ENCODE measurements at places on chromosomes 2 and 18.

DNA sequence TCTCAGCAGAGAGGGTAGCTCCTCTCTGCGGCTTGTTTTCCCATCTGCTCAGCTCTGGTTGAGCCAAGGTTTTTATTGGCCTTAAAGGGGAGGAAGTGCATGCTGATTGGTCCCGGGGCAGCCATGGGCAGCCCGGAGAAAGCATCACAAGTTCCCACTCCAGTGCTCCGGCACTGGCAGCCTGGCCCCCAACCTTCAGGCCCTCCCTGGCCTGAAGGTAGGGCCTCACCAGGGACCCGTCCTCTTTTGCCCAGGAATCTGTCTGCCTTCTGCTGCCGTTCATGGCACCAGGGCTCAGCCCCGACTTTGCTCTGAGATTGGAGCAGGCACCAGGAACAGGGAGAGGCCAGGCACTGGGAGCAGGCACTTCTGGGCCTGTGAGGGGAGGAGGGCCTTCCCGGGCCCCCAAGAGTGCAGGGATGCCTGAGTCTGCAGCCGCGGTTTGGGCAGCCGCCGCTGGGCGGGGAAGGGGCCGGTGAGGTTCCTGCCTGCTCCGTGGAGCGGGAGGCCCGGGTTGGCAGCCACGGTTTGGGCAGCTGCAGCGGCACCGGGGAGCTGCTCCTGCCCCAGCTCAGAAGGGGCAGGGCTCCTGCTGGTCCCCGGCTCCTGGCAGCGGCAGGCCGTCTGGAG lies 17.5 kb upstream of the ILKAP start:
- no peak for DNase-seq

DNA sequence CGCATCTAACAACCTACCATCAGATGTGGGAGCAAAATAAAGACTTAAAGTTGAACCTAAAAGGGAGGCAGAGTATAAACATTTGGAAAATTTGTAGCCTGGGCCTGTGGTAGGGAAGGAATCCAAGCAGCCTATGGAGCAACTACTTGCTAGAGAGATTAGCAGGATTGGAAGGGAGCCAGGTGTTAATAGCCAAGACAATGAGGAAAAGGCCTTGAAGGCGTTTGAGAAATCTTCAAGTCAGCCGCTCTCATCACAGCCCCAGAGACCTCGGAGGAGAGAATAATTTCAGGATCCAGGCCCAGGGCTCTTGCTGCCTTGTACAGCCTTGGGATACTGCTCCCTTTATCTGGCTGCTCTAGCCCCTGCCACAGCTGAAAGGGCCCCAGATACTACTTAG lies 219.7 kb downstream of the THSD7B start:
- no peak for DNase-seq

DNA sequence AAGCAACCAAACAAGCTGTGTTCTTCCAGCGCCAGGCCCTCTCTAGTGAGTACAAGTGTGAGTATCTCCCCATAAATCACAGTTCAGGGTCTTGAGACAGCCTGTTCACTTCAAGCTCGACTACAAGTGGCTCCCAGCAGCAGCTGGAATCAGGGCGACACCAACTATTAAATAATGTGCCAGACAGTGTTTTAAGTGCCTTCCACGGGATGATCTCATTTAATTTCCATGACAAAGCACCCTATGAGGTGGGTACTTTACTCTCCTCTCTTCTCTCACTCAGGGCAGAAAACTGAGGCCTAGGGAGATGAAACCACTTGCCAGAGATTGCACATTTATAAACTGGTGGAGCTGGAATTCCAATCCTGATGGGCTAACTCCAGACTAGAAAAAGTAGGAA lies 2.6 kb upstream of the FAM136A start:
- DNase-seq: no peak

DNA sequence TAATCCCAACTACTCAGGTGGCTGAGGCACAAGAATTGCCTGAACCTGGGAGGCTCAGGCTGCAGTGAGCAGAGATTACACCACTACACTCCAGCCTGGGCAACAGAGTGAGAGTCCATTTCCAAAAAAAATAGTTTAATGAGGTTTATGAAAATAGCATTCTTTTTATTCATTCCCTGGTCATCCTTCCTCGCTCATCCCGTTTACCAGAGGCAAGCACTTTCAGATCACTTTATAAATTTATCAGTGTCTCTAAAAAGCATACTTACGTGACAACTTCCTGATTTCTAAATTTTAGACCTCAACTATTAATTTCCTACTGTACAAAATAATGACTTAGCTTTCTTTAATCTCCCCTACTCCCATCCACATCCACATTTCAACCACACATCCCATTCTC lies 864.8 kb downstream of the EPHA4 start:
- DNase-seq: no peak

DNA sequence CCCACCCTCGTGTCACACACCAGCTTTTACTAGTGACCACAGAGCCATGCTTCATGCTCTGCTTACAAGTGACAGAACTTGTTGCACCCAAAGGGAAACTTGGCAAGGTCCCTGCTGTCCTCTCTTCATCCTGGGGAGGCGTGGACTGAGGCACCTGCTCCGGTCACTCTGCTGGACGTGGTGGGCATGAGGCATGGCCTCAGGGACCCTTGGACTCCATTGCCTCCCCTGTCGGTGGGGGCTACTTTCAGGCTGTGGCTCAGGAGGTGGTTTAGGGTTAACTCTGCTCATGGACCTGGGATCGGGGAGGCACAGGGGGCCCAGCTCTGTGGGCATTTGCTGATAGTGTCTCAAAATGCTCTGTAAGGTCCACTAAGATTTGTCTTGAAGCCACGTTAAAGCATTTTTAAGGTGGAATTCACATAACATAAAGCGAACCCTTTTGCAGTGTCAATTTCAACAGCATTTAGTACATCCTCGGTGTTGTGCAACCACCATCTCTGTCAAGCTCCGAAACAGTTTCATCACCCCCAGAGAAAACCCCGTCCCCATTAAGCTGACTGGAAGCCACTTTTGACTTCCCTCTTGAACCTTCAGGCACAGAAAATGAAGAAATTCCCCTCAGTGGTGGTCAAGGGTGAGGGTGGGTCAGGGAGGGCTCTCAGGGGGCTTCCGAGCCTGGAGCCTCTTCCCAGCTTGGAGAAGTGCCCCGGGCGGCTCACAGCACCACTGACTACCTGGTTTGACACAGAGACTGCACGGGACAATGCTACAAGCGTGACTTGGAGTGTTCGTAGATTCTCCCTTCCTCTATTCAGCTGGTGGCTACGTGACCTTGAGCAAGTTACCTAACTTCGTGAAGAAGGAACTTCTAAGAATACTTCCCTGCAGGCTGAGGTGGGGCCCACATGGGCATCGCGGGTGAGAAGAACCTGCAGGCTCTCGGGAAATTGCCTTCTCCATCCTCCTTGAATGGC lies 100.0 kb upstream of the HDAC4 start:
- peak; percentile 58 for DNase-seq

- DNase-seq: no peak
These were observed 145.6 kb downstream of the ANKRD44 start for GRCh38 chr2:197165020-197165419.

GRCh38 chr2:69781321-69782248 lies 39.7 kb downstream of the ANXA4 start:
- no peak for DNase-seq

GRCh38 chr2:235505181-235505741 lies 11.4 kb downstream of the AGAP1 start:
- no peak for DNase-seq

DNA sequence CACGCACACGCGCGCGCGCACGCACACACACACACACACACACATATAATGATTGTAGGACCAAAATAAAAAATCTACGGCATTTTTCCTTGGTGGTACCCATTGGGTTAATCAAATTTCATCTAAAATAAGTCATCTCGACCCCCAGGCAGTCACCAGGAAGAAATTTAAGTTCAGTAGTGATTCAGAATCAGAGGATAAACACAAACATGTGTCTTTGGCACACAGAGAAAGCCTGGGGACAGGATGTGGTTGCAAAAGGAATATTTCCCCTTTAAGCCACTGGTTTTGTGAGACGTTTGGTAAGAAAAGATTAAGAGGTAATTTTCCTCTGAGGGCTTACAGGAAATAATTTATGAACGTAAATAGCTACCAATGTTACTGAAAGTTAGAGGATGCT lies 171.6 kb upstream of the PIEZO2 start:
- no peak for DNase-seq

DNA sequence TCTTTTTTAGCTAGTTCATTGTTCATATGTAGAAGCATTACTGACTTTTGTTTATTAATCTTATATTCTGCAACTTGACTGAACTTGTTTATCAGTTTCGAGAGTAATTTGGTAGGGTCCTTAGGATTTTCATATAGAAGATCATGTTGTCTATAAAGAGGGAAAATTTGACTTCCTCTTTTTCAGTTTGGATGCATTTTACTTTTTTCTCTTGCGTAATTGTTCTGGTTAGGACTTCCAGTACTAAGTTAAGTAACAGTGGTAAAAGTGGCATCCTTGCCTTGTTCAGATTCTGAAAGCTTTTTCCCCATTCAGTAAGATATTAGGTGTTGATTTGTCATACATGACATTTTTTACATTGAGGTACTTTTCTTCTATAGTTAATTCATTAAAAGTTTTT lies 726.0 kb downstream of the KCNJ3 start:
- DNase-seq: no peak

GRCh38 chr2:218271487-218271797 lies 1.1 kb downstream of the PNKD start:
- no peak for DNase-seq
